ENCODE measurements at places on chromosomes 4 and X.
A peak's percentile ranks its signal among the peaks of the same experiment; 100 is the strongest.

DNA sequence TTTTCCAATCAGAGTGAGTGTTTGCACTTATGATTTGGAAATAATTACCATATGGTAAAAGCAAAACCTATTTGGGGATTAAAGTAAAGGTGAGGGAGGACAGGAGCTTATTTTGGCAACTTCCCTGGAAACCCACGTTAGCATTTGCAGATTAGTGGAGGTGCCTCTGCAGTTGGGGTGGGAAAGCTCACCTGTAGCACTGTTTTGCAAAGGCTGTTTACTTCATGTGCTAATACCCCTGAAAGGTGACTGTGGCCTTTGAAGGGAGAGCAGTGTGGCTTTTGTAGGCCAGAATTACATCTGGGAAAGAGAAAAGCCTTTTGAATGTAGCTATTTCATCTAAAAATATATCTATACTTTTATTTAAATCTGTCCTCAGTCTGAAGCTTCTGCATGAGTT, 9.4 kb downstream of the SUPT20HL1 start:
- no peak for DNase-seq

GRCh38 chr4:138174981-138175794, 67.0 kb downstream of the SLC7A11 start:
- peak; percentile 64 for DNase-seq

GRCh38 chrX:154136627-154137161, 7.3 kb upstream of the OPN1LW start:
- peak; percentile 87 for DNase-seq

DNA sequence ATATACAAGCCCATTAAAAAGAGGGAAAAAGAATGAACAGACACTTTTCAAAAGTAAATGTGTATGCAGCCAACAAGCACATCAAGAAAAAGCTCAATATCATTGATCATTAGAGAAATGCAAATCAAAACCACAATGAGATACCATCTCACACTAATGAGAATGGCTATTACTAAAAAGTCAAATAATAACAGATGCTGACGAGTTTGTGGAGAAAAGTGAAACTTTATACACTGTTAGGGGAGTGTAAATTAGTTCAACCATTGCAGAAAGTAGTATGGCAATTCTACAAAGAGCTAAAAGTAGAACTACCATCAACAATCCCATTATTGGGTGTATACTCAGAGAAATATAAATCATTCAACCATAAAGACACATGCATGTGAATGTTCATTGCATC, 203.0 kb downstream of the ARAP2 start:
- no peak for DNase-seq

GRCh38 chrX:21698272-21698671, 40.1 kb upstream of the KLHL34 start:
- DNase-seq: no peak

GRCh38 chr4:38568768-38569167, 95.2 kb upstream of the KLF3 start:
- DNase-seq: no peak

GRCh38 chr4:151197247-151197646, 79.7 kb upstream of the PRSS48 start:
- no peak for DNase-seq

DNA sequence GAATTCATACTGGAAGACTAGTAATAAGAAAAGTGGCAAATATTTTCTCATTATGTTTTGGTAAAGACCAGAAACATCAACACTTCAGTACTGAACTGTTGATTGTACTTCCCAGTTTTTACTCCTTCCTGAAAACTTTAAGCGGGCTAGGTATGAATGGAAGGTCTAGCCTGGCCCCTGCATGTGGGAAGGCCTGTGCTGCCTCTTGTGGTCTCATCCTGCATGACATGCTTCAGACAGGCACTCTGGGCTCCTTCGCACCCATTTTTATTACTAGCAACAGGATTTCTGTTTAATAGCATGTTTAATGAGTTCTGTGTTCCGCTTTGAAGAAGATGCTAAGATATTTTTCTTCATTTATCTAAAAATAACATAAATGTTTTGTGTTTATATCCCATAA, 279.1 kb downstream of the ANK2 start:
- DNase-seq: peak; percentile 17

DNA sequence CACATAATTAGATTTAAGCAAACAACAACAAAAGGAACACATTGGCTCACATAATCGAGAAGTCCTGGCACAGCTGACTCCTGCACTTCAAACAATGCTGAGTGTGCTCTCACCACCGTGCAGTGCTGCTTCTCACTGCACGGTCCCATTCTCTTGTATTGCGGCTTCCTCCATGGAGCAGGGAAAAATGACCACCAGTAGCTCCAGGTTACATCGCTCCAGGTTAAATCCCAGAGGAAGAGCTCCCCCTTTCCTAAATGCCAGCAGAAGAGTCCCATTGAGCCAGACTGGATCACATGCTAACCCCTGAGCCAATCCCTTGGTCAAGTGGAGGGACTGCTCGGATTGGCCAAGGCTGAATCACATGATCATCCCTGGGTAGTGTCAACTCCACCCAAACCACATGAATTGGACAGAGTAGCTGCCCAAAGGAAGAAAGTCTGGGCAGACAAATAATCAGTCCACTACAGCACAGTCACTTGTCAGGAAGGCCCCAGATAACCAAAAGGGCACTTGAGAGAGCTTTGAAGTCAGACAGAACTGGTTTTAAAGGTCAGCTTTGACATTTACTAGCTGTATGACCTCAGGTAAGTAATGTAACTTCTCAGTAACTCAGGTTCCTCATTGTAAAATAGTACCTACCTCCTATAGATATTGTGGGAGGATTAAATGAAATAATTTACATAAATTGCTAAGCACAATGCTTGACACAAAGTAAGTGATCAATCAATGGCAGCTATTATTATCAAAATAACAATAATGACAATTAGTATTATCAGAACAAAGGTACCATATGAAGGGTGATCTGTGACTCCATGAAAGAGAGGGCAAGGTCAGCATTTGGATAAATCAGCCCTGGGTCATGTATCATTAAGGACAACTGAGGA, 14.3 kb downstream of the TEC start:
- no peak for DNase-seq

- no peak for DNase-seq
These were observed 58.7 kb downstream of the LEF1 start for GRCh38 chr4:108109997-108110416.

GRCh38 chr4:70925418-70925817, 23.2 kb downstream of the MOB1B start:
- no peak for DNase-seq

- peak; percentile 44 for DNase-seq
These were observed 218.2 kb downstream of the IDS start for GRCh38 chrX:149286940-149287349.

DNA sequence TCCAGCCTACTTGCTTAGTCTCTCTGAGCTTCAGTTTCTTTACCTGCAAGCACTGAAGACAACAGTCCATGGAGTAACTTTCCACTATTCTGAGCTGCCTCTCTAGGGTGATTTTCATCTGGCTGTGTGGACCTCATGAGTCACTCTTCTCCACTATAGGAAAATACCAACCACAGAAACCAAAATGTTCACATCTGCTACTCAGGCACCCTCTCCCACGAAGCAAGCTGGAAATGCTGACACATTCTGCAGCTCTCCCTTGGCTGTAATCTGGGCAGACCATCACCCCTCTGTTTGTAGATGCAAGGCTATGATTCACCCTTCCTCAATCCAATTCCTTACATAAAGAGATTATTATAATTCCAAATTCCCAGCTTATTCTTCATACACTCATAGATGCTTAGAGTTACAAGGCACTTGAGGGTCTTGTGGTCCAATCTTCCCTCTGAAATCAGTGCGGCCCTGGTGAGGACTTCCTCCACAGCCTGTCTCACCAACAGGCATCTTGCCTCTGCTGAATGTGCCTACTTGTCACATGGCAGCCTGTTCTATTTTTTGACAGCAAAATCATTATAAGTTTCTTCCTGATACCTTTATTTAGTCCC, 97.0 kb upstream of the LNX1 start:
- no peak for DNase-seq
